ENCODE measurements at places on chromosomes 2 and 18.

- DNase-seq: no peak
Measured at GRCh38 chr2:133748007-133748700, 179.9 kb upstream of the NCKAP5 start.

GRCh38 chr2:239310401-239311061, 90.3 kb downstream of the HDAC4 start:
- no peak for DNase-seq

DNA sequence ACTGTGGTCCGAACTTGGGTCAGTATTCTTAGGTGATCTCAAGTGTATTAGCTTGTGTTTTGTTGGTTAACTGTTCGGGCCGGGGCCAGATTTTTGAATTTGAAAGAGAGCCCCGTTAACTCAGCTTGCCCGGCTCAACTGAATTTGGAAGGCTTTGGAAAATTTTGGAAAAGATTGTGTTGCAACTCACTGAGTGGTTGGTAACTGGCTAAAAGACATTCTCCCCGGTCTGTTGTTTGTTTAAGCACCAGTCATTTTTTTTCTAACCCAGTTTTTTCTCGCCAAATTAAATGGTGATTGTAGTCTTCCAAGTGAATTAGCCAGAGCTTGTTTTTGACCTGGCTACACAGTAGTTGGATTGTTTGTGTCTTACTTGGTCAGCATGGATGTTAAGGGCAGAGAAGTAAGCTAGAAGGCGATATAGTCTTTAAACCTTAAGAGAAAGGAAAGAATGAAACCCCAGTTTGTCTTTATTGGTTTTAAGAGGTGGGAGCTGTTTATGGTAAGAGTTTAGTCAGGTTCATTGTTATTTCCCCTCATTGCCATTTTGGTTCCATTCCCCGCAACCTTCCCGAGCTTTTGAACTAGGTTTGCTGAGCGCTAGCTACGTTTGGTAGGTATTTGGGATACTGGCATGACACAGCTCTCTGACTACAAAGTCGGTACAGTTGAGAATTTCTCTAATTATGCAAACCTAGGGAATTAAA, 2.4 kb downstream of the MAP4K4 start:
- DNase-seq: no peak

GRCh38 chr2:50004667-50005066, 850.4 kb upstream of the FSHR start:
- DNase-seq: no peak

DNA sequence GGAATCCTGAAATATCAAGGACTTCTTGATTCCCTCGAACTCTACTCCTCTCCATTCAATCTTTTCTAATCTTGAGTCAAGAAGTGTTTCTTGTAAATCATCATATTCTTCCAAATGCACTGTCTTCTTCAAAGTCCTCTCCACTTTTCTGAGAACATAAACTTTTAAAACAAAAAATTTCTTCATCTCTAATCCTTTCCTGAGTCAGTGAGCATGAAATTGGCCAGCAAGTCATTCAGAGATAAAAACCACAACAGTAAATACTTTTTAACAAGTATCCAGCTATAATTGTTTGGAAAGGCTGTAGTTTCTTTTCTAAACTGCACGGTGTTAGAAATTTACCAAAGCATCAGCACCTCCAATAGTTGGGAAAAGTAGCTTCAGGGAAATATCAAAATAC, 312.6 kb upstream of the GALNT5 start:
- no peak for DNase-seq

- DNase-seq: no peak
Measured at GRCh38 chr18:59067873-59068272, 71.8 kb upstream of the SEC11C start.

- no peak for DNase-seq
Measured at GRCh38 chr2:37396890-37397565, 52.6 kb downstream of the QPCT start.

DNA sequence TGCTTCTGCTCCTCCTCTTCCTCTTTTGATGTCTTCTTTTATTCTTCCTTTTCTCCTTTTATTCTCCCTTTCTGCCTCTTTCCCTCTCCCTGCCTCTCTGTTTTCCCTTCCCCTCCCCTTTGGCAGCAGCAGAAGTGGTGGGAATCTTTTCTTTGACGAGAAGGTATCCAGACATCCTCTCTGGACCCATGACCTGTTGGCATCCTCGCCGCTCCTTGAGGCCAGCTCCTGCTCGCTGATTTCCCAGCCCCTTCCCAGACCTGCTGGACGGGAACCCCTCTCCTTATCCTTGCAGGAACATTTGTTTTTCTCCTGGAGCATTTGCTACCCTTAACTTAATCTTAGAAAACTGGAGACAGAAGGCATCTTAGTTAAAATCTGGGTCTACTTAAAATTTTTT, 130.5 kb downstream of the LPIN1 start:
- DNase-seq: no peak

DNA sequence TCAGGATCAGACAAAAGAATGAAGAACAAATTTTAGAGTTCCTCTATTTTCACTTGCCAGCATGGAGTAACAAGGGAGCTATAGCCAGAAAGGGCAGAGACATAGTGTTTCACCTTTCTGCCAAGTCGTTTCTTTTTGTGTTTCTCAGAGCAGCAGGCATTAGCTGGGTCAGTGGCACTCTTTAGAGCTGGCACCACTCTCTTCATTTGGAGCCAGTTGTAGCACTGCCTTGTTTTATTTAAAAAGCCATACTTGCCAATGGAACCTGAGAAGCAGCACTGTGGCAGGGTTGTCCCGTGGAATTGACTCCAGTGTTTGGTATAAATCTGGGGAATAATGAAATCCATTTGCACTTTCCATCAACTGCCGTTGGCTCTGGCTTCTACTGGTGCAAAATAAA, 64.0 kb downstream of the LRRTM4 start:
- no peak for DNase-seq

DNA sequence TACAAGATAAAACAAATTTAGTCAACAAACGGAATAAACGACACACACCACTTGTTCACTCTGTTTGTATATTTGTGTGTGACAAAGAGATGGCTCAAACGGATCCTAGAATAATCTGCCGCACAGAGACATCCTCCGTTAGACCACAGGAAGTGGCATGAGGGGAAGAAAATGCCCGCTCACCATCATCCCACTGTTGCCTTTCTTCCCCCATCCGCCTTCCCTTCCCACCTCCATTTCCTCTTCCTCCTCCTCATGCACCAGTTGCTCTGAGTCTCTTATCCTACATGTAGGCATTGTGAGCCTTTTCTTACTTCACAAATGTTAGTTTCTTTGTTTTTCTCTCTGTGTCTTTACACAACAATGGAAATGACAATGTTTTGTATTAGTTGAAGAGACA, 228.5 kb upstream of the SMIM21 start:
- no peak for DNase-seq

DNA sequence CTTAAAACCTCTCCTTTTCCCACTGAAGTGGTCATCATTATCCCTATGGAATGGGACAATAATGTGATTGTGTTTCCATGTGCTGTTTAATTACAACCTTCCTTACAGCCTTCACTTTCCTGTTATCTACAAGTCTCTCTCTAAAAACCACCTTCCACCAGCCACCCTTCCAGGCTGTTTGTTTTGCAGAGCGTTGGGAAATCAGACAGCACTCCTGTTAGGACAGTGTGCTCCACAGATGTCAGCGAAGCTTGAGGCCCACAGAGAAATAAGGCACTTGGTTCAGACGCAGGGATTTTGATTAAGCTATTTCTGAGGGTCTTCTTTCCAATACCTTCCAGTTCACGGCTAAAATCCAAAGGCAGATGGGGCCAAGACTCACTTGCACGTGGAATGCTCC, 32.3 kb upstream of the ASPRV1 start:
- DNase-seq: no peak

GRCh38 chr2:236625156-236625690, 55.6 kb downstream of the ACKR3 start:
- no peak for DNase-seq

GRCh38 chr2:60839126-60839813, 42.1 kb upstream of the REL start:
- no peak for DNase-seq

DNA sequence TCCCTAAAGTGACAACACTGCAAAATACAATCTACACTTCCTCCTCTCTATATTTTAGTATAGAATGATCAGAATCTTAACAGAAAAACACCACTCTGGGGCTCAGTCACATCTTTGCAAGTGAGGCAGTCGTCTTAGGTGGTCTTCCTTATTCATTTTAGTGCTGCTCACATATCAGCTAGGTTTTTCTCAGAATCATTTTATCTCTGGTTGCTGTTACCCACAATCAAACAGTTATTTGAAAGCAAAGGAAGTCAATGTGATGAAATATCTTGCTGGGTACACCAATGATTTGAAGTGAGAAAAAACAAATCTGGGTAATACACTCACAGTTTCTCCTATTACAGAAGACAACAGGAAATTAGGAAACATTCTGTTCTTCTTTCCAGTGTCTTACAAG, 275.2 kb downstream of the DSEL start:
- DNase-seq: no peak

DNA sequence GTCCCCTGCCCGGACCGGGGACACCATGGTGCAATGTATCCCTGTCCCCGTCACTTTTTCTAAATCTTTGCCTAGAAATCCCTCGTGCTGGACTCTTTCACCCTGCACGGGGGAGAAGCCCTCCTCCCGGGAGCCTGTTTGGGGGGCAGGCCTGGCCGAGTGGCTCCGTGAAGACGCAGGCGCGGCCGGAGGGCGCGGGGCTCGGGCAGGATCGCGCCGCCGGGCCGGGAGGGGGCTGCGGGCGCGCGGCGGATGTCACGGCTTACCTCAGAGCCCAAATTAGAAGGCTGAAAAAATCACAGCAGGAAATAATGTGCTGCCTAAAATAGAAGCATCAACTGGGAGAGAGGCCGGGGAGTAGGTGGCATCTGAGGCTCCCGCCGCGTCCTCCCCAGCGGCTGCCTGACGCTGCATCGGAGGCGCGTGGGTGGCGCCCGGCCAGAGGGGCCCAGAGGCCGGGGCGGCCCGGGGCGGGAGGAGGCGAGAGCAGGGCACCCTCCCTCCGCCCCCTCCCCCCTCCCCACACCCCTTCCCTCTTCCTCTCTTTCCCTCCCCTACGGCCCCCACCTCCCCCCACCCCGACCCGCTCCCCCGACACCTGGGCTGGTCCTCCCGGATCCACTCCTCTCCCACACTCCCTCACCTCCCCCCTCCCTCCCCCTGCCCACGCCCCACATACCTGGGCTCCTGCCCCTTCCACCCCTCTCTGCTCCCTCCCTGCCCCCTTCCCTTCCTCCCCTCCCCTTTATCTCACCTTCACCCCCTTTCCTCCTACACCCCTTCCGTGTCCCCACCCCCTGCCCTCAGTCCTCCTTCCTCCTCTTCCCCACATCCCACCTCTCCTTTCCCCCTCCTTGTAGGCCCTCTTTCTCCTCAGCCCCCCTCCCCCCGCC, 51.9 kb downstream of the SLC4A1AP start:
- DNase-seq: no peak

Data from stimulated activated CD4-positive, alpha-beta T cell treated with anti-CD3 and anti-CD28 coated beads, TNF-alpha, amount 100 ng/mL, for 48 hours (primary cell).